ENCODE measurements at places on chromosomes 6 and 20.
A peak's percentile ranks its signal among the peaks of the same experiment; 100 is the strongest.

DNA sequence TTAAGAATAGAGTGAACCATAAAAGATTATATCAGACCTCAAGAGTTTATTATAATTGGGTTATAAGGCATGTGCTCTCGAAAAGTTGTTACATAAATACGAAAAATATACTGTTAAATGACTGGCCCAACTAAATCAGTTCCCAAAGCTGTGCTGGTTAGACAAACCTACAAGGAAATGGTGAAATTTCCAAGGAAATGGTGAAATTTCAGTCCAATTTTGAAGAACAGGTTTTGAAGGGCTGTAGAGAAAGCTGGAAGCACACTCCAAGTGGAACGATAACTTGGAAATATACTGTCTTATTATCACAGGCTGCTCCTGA is 400 bp upstream of the TRMT11 start:
- DNase-seq = no peak

DNA sequence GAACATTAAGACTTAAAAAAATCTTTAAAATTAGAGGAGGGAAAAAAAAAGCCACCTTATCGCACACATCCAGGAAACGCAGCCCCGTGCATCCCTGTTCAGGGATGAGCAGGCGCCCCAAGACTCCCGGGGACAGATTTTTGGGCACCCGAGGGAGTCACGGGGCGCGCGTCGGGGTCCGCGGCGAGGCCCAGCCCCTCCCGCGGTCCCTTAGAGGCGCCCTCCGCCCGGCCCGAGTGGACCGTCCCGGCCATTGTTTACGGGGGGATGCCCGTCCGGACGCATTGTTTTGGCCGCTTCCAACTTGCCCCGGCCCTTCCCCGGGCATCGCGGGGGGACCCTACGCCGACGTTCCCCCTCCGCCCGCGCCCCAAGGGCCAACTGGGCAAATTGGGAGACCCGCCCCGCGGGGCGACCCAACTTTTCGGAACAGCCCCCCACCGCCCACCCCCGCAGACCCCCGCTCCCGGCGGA is 610 bp downstream of the ZNF217 start:
- DNase-seq = peak; percentile 69

- no peak for DNase-seq
Observed at GRCh38 chr6:53811746-53812145, 16.9 kb downstream of the LRRC1 start.

GRCh38 chr6:169501128-169501527 is 200.7 kb downstream of the WDR27 start:
- no peak for DNase-seq

DNA sequence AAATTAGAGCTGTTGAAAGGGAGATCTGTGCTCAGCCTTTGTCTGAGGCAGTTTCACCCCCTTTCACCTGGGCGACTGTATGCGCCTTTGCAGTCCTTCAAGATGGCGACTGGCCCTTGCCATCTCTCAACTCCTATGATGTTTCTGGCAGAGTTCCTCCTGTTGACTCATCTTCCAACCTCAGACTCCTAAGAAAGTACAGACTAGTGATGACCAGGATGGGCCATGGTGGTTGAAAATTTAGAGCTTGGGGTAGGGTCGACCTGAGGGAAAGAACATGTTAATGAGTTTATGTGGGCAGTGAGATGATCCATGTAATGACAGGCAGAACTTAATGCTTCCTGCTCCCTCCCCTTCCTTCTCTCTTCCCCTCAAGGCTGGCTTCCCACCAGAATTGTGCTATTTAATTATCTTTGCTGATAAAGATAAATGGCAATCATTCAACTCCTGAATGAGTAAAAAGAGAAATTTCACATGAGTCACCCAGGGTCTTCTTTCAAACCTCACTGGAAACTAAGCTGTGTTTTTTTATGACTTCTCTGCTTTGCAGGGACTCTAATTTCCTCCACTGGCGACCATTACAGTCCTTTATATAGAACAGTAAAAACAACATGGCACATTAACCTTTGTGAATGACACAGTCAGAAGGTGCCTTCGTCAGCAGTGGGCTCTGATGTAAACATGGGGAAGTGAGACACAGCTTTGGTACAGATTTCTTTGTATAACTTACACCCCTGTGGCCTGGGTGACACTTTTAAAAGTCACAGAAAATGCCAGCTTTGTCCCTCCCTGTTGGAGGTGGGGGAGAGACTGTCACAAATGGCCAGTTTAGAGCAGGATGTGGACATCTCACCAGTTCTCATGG is 103.5 kb downstream of the SCP2D1 start:
- no peak for DNase-seq

- no peak for DNase-seq
Observed at GRCh38 chr6:87705070-87705691, 3.1 kb upstream of the AKIRIN2 start.

DNA sequence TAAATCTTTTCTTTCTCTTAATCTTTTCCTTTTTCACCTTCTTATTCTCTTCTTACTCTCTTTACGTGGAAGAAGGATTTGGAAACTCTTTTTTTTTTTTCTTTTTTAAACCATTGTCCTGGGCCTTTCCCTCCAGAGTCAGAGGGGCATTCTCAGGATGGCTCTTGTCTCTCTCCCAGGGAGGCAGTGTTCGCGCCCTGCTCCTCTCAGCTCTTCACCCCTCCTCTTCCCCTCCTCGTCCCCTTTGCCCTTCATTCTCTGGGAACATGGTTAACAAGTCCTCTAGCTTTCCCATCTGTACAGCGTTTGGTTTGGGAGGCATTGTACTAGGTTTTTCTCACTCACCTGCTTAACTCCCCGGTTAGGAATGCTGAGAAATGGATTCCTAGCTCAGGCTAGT is 52.0 kb upstream of the TFB1M start:
- no peak for DNase-seq

- DNase-seq = peak; percentile 39
Observed at GRCh38 chr6:21827425-21828202, 234.1 kb downstream of the SOX4 start.

GRCh38 chr6:41921712-41921998 is 356 bp downstream of the BYSL start:
- no peak for DNase-seq

GRCh38 chr6:117906958-117907600 is at the start of gene SLC35F1:
TSS of gene SLC35F1 (plus strand) at chr6:117907264.
- peak; percentile 92 for DNase-seq

- no peak for DNase-seq
Observed at GRCh38 chr6:38789256-38789655, 74.1 kb downstream of the DNAH8 start.

DNA sequence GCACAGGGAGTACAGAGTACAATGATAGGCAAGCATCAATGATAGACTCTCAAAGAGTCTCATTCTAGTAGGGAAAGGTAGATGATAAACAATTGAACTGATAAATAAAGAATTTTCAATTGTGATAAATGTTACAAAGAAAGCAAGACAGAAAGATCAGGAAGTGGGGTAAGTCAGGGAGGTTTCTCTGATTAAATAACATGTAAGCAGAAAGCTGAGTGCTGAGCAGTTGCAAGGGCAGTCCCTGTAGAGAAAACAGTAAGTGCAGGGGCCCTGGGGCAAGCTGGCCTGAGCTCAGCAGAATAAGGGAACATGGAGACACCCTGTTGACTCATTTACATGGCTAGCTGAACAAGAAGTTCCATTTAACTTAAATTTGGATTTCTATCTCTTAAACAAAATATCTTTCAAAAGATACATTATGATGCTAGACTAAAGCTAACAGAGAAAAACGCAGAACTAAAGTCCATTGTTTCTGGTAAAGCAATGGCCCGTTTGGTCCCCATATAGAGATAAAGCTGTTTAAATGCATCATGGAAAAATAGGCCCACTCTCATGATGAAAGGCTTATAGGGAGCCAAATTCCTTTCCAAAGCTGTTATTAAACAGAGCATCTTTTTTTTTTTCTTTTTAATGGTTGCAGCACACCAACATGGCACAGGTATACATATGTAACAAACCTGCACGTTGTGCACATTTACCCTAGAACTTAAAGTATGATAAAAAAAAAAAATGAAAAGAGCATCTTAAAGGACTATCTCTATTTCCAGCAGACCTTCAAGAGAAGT is 5.3 kb upstream of the TNFAIP3 start:
- no peak for DNase-seq

DNA sequence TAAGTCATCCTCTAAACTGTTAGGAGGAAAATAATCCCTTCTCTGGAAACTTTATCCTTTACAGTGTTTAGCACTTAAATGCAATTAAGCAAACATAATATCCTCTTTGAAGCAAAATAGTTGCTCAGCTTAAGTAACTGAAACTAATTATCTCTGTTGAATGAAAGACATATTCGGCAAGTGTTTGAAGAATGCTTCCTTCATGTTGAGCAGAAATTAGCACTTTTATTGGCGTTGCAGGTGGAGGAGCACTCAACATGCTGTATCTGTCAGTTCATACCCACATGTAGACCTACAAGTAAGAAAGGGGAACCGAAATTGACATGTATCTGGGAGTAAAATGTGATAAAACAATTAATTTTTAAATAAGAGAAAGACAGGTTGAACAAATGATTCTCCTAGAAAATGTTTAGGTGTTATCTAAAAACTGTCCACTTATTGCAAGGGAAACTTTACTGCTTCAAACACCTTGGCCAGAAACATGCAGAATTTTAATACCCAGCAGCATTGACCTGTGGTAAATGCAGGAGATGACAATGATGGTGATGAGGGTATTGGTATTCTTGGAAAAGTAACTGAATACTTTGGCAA is 987.0 kb upstream of the MAP3K7 start:
- DNase-seq = no peak

- DNase-seq = no peak
Observed at GRCh38 chr6:95935736-95936135, 80.0 kb upstream of the FUT9 start.

DNA sequence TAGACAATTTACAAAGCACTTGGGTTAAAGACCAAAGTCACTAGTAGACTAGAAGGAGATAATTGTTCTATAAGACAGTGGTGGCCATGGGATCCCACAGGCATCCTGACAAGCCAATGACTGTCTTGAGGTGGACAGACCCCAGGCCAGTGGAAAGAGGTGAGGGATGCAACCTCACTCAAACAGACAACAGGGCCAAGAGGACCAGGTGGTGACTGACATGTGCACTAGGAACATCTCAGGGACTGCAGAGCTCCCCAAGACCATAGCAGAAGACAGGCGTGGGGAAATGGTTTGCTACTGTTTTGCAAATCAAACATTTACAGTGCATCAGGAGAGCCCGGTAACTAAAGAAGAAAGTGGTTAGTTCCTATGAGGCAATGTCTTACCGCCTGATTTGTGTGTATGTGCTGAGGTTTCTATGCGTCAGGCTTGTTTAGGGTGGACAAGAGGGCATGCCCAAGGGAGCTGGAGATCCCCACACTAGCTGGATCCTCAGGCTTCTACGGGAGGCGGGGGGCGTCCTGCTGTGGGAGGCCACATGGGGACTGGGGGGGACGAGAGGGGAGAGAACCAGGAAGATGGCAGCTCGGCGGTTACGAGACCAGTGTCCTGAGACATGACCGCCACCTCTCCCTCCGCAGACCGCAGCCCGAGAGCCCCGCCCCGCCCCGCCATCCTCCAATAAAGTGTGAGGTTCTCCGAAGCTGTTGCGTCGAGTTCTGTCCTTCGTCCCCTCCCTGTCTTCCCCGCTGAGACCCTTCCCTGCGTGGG is 623 bp upstream of the MRPS26 start:
- DNase-seq = no peak

DNA sequence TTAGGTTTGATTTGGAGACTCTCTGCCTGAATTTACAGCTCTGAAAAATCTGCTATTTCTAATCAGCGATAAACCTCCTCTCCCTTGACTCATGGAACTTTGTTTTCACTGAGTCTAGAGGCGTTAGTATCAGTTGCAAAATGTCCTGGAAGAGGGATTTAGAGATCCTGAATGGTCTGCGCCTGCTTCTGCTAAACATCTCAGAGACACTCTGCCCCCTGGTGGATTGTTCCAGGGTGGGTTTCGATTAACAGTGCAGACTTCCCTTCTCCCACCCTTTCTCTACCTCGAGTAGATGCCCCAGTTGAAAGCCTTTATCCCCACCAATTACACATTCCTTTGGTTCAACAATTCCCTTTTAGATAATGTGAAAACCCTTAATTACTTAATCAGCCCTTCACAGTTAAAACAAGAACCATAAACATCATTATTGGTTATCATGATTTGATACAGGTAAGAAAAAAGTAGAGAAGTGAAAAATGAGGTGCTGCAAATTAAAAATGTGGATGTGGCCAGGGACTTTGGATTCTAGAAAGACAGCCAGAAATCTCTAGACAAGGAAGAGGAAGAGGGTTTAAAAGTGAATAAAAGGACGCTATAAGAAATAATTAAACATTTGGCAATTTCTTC is 5.5 kb downstream of the HTR1B start:
- DNase-seq = peak; percentile 77

DNA sequence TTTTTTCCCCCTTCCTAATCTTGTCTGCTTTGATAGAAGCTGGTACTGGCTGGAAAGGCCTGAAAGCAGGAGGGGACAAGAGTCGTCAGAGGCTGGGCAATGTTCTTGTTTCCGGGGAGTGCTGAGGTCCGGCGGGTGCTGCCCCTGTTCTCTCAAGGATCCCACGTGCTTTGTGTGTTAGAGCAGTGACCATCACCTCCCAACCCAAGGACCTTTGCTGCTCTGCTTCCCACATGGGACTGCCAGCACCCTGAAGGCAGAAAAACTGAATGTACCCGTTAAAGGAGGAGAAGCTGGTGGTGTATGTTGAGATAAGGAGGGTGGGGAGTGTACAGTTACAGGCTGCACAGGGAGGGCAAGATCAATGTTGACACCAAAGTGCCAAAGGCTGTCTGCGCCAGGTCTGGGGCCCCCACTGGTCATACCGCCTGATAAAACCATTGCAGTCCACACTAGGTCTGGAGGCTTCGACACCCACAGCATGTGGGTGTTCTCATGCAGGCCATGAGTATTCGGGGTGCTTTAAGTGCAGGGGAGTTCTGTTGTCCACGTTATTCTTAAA is 15.0 kb downstream of the C20orf173 start:
- DNase-seq = no peak

GRCh38 chr6:34532230-34532629 is 23.9 kb downstream of the SPDEF start:
- no peak for DNase-seq

DNA sequence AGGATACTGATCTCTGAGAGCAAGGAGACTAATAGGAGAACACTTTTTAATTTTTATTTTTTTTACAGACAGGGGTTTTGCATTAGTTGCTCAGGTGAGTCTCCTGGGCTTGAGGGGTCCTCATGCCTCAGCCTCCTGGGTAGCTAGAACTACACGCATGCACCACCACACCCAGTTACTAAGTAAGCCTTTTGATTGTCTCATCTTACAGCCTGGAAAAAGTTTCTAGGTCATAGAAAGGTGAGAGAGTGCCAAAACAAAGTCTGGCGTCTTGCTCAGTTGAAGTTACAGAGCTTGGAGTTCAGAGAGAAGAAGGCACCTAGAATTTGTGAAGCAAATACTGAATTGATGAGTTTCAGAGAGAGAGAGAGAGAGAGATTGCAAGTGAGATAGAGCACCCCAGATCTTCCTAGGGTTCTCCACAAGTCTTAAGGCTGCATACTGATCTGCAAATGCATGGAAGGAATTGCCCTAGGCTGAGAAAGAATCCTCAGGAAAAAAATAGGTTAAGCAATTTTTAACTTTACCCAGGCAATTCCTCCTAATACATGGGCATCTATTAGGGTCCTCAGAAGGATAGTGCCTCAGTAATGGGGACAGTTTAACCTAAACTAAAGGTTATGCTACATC is 37.6 kb upstream of the PHIP start:
- no peak for DNase-seq

GRCh38 chr6:90346729-90347128 is 50.1 kb upstream of the BACH2 start:
- DNase-seq = no peak
